Fibroblast of skin of back (primary cell): ENCODE measurements at places on chromosomes 1 and 21.
A peak's percentile ranks its signal among the peaks of the same experiment; 100 is the strongest.

DNA sequence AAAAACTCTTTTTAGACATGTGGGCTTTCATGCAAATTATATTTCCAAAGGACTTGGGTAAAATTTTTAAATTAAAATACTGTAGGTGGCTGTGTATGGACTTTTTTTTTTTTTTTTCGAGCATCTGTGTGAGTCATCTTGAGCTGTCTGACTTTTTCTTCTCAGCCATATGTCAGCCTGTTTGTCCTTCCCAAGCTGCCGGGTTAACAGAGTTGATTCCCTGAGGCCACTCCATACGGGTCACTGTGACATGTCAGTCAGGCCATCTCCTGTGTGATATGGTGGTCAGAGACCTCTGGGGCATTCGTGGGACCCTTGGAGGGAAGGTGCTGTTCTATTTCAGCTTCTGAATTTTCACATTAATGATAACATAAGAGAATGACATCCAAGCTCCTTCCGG lies 148.3 kb downstream of the KCNJ6 start:
- DNase-seq: peak; percentile 63

DNA sequence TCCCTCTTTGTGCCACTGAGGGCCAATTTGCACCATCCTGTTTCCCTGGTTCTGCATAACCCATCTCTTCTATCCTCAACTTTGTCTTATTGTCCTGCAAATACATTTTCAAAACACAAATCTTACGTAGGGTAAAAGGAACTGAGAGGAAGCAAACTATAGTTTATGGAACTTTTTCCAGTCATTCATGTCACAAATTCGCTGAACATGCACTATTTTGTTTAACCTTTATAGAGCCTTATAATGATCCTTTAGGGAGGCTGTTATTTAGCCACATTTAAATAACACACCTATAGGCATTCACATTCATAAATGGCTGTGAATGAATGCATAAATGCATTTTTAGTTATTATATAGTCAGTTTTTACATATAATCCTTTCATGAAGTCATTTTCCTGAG lies 85.0 kb downstream of the PLPPR5 start:
- no peak for DNase-seq

GRCh38 chr1:32939655-32940371 lies 24.8 kb downstream of the RNF19B start:
- DNase-seq: peak; percentile 50

- no peak for DNase-seq
These were observed 86.5 kb downstream of the PSMG1 start for GRCh38 chr21:39096754-39097153.

- DNase-seq: peak; percentile 41
These were observed 57.4 kb upstream of the MTF2 start for GRCh38 chr1:93021539-93022134.

DNA sequence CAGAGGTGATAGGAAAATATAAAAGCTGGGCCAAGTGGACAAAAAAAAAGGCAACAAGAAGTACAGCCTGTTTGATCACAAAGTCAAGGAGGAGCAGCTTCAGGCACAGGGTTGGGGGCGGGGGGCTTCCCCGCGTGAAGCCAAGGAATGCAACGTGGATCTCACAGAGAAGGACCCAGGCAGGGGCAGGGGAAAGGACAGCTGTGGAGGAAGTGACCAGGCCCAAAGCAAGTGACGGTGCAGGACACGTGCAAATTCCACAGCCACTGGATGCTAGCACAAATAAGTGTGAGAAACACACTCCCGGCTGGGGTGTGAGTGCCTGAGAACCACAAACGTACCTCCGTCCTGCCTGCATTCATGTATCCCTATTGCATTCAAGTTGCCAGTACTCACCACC lies 77.7 kb upstream of the DSCAM start:
- DNase-seq: no peak

DNA sequence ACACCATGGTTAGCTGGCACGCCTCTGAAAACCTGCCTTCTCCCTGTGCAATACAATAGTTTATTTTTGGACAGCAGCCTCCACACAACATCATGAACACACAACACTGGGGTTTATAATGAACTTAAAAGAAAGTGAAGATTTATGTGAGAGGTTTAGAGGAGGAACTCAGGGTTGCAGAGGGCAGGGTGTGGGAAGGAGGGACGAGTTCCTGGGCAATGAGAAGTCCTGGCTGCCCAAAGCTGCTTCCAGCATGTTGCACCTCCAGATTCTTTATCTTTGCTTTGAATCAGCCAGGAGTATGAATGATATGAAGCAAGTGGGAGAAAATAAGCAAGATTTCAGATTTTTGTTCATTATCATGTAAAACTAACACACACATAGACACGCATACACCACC lies 11.3 kb upstream of the LRRC8D start:
- no peak for DNase-seq

DNA sequence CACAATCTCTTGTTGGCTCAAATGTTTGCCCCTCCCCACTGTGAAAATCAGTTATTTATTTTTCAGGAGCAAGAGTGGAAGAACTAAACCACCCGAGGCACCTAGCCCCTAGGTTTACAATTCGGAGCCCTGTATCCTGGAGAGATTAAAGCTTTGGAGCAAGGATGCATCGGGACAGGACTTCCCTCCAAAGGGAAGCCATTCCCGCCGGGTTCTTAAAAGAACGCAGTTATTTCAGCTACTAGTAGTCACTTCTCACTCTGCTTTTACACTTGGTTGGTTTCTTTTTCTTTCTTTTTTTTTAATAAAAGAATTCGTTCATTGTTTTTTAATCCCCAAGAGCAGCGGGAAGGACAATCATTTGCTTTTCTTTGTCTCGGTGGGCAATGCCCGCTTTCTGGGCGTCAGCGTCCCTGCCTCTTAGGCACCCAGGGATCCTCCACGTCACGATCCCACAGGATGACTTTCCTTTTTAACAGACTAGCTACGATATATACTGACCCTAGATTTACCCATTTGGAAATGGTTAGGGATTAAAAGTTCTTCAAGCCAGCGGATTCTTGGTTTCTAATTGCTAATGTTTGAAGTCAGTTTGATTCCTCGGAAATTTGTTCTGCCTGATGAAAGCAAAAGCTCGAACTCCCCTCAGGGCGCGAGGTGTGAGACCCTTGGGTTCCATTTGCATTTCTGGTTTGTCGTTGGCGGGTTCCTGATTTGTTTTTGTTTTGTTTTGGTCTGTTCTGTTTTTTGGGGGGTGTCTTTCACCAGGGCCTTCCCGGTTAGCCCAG lies 9.0 kb downstream of the TBX15 start:
- DNase-seq: peak; percentile 73

- DNase-seq: no peak
These were observed 418.7 kb upstream of the VAMP3 start for GRCh38 chr1:7352364-7352763.

DNA sequence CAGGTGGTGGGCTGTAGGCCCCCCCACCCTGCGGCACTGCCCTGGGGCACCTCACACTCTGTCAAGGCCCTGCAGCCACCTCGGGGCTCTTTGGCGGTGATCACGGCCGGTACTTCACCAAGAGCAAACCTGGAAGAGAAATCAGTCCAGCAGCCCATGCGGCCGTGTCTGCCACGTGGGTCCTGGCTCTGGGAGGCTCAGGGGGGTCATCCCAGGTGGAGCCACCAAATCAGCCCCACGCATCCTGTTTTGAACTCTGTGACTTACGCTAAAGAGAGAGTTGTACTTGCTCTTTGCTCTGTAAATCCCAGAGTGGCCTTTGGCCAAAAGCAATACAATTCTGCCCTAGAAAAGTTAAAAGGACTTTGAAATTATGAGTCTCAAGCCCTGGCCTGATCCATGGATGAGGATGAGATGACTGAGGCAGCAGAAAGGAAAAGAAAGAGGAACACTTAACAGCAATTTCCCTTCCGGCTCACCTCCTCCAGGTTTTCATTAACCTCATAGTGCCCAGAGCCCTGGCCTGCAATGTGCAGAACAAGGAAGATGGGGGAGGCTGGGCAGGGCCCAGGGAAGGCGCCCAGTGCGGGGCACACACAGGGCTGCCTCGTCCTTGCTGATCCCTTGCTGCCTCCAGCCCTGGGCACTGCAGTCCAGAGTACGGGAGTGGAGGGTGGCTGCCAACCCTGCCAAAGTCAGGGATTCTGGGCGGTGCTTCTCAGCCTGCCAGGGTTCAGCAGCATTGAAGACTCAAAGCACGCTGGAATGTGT lies 337.0 kb downstream of the MATN1 start:
- DNase-seq: no peak

DNA sequence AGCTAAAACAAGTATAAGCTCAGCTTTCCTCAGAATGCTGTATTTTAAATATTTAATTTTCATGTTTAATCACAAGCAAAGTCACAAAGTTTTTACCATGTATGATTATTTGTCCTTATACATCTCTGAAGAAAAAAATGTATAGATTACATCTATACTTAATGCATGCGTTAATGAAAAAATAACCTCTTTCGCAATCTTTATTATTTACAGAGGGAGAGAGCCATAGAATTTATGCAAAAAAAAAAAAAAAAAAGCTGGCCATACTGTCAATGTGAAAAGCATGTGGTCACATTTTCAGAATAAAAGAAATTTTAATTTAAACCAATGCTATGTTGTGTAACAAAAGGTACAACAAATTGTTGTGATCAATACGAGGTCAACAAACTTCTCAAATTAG lies 148.2 kb downstream of the AKT3 start:
- no peak for DNase-seq

DNA sequence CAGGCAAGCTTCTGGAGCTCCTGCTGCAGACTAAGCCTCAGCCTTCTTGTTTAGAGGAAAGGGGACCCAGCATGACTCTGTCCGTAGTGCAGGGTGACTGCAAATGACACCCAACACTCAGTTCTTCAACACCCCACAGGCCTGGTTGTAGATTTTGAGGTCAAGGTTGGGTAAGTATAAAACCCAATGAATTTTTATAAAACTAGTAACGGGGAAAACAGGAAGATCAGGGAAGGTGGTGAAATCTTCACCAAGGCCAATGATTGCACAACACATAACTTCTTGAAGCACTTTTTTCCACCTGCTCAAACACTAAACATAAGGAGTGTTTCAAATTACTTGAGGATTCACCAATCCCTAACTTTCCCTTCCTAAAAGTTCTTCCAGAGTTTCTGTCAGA lies 89.4 kb upstream of the JAK1 start:
- DNase-seq: no peak

- DNase-seq: no peak
These were observed 671.9 kb downstream of the ADGRL2 start for GRCh38 chr1:82472489-82473131.

DNA sequence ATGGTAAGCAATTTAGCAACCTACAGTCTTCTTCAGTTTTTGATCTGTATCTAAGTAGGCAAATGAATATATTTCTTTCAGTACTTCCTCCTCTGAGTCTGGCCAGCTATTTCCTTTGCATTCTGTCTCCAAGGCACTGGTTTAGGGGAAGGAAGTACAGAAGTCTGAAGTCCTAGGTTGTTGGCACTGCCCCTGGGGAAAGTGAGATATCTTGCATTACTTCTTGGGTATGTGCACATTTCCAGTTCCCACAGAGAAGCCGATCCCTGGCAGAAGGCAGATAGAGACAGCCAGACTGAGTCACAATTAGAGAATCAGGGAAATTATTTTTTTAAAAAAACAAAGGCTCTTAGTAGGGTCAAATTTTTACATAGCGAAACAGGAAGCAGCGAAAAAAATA lies 98.8 kb downstream of the RASAL2 start:
- DNase-seq: peak; percentile 85

GRCh38 chr1:12063141-12064072 lies at the start of gene TNFRSF8:
Gene TNFRSF8 (plus strand): TSS chr1:12063303. CDS start chr1:12063599, 296 bp downstream.
- DNase-seq: no peak

- DNase-seq: no peak
These were observed 64.4 kb downstream of the GADD45A start for GRCh38 chr1:67749263-67749843.

DNA sequence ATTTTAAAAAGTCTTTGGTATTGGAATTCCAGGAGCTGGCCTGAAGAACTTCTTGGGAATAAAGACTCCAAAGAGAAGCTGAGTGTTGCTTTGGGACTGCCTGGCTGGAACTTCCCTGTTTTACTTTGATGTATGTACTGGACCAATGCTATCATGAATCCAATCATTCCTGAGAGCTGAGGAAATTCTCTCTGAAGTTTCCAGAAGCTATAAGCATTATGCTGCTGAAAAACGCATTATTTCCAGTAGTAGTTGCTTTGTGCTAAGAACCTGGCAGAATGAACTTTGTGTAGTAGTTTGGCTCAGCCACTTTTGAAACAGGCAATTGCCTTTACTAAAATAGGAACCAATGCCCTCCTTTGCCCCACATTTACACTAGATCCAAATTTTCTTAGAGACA lies 260.7 kb downstream of the HLX start:
- no peak for DNase-seq

GRCh38 chr1:37073854-37074379 lies 39.6 kb upstream of the GRIK3 start:
- DNase-seq: no peak

GRCh38 chr1:159707472-159708260 lies 6.7 kb downstream of the CRP start:
- DNase-seq: no peak

DNA sequence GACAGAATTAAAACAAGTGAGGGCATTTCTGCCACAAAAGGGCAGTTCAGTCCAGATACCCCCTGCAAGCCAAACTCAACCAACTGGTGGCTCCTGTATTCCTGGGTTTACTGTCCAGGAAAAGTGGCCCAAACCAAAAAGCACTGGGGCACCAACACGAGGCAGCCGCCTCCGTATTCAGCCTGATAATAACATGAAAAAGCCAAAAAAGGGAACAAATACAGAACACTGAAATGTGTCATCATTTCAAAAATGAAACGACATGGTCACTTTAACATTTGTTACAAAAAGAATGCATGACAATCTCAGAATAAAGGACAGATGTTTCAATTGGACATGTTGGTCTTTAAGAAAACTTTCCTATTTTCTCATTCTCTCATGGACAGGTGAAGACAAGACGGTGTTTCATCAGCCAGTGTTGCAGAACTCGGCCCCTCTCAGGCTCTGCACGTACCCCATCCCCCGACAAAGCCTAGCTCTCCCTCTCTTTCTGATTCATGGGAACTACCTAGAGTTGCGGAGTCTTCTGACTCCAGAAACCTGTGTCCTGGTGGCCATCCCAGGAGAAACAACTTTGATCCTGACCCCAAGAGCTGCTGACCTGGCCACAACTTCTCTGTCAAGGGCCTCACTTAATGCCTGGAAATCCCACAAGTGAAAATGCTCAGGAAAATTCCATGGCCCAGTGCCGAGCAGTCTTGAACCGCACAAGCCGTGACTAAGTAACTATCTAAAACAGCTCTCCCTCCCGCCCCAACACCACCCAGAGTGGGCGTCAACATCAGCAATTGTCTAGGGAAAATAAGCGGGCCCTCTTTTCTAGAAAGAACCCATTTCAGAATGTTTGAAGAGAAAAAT lies 27.1 kb downstream of the ZBTB17 start:
- DNase-seq: peak; percentile 91

GRCh38 chr1:227362039-227362438 lies 43.7 kb upstream of the CDC42BPA start:
- DNase-seq: peak; percentile 65

DNA sequence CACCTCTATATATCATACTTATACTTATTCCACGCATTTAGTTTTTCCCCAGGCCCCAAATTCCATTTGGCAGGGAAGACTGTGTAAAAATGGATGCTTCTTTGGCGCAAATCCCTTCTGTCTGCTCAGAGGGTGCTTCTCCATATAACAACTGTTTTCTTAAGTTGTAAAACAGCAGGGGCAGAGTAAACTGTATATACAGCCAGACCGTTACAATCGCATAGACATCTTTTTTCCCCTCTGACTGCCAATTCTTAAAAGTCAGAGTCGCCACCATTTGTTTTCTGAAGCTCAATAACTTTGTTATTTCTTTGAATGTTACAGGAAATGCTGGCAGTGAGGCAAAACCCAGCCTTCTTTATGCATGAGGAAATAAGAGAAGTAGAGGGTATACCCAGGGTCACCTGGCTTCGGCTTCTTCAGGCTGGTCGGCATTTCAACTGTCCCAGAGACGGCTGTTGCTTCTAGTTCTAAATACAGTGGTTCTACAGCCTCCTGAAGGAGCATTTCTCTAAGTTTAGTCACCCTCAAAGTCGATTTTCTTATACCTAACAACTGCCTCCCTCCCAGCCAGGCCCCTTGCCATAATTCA lies 188.4 kb downstream of the CLIC6 start:
- DNase-seq: no peak
